ENCODE measurements at places on chromosomes 4 and X.

DNA sequence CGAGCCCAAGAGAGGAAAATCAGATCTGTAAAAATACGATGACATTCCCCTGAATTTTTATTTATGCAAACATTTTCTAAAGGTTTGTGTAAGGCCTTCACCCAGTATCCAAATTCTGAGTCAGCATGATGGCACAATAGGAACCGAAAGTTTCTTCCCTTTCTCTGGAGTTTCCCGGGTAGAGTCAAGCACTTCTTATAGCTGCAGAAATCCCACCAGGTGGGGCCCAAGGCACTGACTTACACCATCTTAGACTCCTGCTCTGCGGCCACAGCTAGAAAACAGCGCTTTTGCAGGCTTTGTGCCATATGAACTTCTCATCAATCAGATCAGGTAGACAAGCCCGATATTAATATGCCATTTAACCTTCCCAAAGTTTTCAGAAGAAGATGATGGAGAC, 13.4 kb downstream of the LEF1 start:
- DNase-seq = peak; percentile 68

GRCh38 chrX:130084631-130085237, 25.6 kb downstream of the ELF4 start:
- no peak for DNase-seq

DNA sequence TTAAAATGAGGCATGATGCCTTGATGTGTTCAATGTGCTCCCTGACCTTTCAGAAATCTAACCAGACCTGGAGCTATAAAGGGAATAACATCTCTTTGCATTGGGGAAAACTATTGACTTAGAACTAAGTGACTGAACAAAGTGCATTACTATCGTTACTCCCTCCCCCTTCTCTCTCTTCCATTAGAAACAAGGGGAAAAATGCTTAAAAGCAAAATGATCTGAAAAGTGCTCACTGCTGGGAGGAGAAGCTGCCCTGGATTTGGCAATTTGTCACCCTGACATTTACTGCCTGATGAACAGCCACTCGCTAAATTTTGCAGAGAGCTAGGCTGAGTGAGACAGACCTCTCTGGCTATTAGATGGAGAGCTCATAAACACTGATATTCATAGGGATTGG, 48.6 kb upstream of the PARM1 start:
- DNase-seq = peak; percentile 71

DNA sequence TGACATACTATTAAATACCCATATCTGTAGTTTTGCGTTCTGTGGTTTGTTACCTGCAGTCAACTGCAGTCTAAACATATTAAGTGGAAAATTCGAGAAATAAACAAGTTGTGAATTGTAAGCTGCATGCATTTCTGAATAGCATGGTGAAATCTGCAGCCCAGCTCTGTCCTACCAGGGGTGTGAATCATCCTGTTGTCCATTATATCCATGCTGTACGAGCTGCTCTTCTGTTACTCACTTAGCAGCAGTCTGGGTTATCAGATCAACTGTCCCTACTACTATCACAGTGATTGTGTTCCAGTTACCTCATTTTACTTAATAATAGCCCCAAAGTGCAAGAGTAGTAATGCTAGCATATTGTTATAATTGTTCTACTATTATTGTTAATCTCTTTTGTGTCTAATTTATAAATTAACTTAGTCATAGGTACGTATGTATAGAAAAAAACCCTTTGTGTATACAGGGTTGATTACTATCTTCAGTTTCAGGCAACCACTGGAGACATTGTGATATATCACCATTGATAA, 173.7 kb upstream of the FAT4 start:
- no peak for DNase-seq

GRCh38 chr4:174434455-174434854, 87.8 kb downstream of the HPGD start:
- DNase-seq = no peak

DNA sequence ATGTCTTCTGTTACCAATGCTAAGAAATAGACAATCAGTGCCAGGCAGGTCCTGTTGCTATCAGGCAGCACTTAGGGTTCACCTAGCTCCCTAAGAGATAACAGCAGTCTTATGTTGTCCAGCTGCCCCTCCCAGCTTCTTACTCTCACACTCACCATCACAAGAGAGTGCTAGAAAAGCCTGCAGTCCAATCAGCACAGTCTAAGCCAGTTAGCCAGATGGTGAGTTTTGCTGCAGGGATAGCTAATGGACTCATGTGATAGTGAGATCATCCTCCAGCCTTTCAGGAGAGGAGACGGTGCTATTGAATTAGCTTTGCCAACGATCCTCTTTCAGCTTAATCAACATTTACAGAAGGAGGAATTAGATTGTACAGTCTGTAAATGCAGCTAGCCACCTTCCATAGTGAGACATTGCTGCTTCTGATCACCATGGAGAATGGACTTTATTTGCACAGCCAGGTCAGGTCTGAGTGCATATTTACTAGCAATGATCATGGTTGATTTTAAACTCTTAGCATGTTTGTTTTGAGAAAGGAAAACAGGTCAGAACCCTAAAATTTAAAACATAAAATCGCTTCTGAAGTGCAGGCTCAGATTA, 438.3 kb downstream of the CENPC start:
- peak; percentile 80 for DNase-seq

DNA sequence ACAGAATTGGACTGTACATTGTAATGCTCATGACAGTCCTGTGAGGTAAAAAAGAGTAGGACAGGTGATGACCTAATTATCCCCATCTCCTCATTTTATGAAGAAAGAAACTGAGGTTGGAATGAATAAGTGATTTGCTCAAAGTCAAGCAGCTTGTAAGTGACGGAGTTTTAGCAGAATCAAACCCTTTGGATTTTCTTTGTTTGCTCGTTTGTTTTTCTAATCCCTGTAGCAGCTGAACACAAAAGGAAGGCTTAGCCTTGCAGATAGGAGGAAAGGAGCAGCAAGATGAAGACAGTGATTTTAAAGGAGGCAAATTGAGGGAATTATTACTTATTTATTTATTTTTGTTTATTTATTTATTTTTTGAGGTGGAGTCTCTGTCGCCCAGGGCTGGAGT, 528.4 kb upstream of the AMOT start:
- no peak for DNase-seq

- DNase-seq = no peak
Measured at GRCh38 chr4:150461957-150462356, 120.0 kb upstream of the MAB21L2 start.

GRCh38 chrX:24925430-24925829, 90.3 kb downstream of the ARX start:
- DNase-seq = no peak

DNA sequence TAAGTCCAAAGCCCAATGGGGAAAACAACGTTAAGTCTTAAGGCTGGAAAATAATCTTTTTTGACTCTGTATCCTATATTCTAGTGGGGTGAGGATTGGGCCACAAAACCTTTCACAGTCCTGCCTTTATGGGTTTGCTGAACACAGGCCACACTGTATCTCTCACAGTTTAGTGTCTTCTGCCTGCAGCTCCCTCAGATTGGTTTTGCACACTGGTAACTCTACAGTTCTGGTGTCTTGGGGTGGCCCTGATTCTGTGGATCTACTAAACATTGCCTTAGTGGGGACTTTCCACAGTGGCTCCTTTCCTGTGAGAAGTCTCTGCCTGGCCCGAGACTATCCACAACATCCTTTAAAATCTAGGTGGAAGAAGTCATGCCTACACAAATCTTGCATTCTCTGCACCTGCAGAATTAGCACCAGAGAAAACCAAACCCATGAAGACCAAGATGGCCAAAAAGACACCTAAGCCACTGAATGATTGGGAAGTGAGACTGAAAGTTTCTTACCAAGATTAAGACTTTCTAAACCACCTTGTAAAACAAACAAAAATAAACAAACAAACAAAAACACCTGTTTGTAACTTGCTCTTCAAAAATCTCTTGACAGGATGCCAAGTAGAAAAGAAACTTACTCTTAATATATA, 150.4 kb upstream of the PCDH10 start:
- no peak for DNase-seq

DNA sequence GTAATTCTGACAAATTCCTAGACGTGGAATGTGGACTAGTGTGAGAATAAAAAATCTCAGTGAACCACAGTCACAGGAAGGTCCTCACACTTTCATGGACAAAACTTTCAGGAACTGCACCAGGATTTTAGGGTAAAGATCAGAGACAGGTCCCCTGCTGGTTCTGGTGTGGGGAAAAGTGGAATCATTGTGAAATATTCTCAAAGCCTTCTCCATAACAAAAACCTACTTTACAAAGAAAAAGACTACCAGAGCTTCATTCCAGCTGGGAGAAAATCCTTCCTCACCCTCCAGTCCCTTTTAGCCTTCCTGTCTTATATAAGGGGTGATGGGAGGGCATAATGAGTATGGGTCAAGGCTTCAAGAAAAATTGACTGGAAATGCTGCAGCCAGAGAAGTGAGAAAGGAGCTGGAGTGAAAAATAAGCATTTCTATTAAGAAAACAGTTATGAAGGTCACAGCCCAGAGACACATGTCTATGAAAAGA, 325.8 kb downstream of the ARAP2 start:
- no peak for DNase-seq

- no peak for DNase-seq
Measured at GRCh38 chr4:68283714-68284113, 38.2 kb upstream of the TMPRSS11B start.

DNA sequence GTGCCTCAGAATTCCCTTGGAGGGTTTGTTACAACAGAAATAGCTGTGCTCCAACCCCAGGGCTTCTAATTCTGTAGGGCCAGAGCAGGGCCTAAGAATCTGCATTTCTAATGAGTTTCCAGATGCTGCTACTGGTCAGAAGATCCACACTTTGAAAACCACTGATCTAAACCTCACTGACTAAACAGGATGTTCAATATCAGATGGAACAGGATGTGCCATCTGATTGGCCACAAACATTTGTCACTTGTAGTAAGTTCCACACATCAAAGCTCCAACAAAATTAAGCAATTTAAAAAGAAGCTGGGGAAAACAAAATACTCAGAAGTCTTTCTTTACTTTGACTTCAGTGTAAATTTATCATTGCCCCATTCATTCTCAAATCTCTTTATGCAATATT, 14.3 kb downstream of the CASK start:
- no peak for DNase-seq
